Small intestine (tissue), 16 donors: ENCODE measurements at places on chromosomes 12 and 14. TPM values are rescaled to one million over a fixed set of nuclear protein-coding genes. Genes with fewer than 3 reads are reported as not detected.

GRCh38 chr12:88570103-88570502, 10.2 kb downstream of the KITLG start:
- peaks cover 4% of the 10 kb centered on the region for H3K4me1 ChIP-seq
- no peaks in the 10 kb centered on the region for H3K36me3 ChIP-seq
- DNase-seq, result no peak
- no peak overlapping the region for H3K27ac ChIP-seq

DNA sequence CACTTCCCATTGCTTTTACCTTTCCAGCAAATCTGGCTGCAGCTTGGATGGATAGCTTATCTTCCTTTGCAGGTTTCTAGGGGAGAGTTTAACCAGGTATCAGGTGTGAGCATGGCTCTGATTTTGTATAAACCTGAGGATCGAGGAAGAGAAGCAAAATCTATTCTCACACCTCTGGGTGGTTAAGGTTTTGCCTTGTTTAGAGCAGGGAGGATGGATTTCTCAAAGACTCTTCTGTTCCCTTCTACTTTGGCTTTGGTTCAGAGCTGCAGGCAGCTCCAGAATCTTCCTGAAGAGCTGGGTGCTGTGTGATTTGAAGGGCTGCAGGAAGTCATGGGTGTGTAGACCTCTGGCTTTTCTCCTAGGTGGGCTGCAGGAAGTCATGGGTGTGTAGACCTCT, 1.7 kb downstream of the JDP2 start:
- H3K27me3 ChIP-seq, result no peaks in the 10 kb centered on the region
- peak overlapping the region; percentile 79 for H3K27ac ChIP-seq
- H3K4me1 ChIP-seq, result no peaks in the 10 kb centered on the region
- DNase-seq, result no peak

DNA sequence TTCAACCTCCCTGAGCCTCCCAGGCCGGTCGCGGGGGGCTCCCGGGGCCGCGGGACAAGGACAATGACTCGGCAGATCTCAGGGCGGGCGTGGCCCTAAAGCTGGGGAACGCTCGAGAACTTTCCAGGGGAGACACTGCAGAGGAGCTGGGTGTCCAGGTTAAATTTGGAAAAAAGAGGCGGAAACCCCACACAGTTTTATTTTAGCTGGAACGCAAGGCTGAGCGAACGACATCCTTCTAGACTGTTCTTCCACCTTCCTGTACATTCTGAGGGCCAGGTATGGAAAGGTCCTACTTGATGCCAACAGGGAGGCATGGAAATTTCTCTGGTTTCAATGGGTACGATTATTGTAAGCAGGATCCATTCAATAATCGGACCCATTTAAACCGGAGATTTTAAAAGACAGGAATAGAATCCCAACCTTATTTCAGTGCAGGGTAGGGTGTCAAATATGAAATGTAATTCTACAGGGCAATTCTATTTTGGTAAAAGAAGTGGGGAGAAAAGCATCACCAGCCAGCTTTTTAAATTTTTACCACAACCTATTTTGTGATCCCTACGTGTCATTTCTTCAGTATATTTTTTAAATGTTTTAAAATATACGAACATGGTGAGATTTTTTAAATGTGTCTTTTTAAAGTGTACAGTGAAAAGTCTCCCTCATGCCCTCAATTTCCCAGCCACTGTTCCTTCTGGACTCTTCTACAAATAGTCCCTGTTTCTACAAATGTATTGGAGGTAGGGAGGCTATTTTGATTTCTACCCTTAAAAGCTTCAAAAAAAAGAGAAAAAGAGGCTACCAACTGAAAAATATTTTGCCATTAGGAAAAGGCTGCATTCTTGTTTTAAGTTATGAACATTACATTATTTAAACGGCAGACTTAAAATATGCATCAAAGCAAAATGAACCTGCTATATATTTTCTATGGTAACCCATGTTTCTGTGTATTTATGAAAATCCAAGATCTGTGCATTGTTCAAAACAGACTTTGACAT, 1.1 kb upstream of the UBC start:
- peak; percentile 65 for DNase-seq
- peak overlapping the region; percentile 100 for H3K27ac ChIP-seq
- H3K36me3 ChIP-seq, result peaks cover 24% of the 10 kb centered on the region
- peak overlapping the region; percentile 79 for H3K4me3 ChIP-seq
- H3K27me3 ChIP-seq, result no peaks in the 10 kb centered on the region

GRCh38 chr12:19402743-19403431, 36.4 kb upstream of the AEBP2 start:
- H3K27ac ChIP-seq, result no peak overlapping the region
- no peaks in the 10 kb centered on the region for H3K36me3 ChIP-seq
- no peaks in the 10 kb centered on the region for H3K27me3 ChIP-seq
- DNase-seq, result peak; percentile 25
- H3K4me3 ChIP-seq, result no peak overlapping the region
- no peaks in the 10 kb centered on the region for H3K4me1 ChIP-seq

- no peak for DNase-seq
- H3K4me3 ChIP-seq, result no peak overlapping the region
- H3K27ac ChIP-seq, result no peak overlapping the region
- H3K36me3 ChIP-seq, result no peaks in the 10 kb centered on the region
Observed at GRCh38 chr14:48553443-48553842, 878.0 kb upstream of the MDGA2 start.

SERPINA10 gene
- polyA plus RNA-seq, result 0.06 TPM

EML1 gene
- polyA plus RNA-seq, result 5.7 TPM

GRCh38 chr14:30345511-30345910, 213.4 kb upstream of the G2E3 start:
- H3K4me3 ChIP-seq, result no peak overlapping the region
- no peaks in the 10 kb centered on the region for H3K27me3 ChIP-seq
- H3K4me1 ChIP-seq, result no peaks in the 10 kb centered on the region
- H3K27ac ChIP-seq, result no peak overlapping the region

DNA sequence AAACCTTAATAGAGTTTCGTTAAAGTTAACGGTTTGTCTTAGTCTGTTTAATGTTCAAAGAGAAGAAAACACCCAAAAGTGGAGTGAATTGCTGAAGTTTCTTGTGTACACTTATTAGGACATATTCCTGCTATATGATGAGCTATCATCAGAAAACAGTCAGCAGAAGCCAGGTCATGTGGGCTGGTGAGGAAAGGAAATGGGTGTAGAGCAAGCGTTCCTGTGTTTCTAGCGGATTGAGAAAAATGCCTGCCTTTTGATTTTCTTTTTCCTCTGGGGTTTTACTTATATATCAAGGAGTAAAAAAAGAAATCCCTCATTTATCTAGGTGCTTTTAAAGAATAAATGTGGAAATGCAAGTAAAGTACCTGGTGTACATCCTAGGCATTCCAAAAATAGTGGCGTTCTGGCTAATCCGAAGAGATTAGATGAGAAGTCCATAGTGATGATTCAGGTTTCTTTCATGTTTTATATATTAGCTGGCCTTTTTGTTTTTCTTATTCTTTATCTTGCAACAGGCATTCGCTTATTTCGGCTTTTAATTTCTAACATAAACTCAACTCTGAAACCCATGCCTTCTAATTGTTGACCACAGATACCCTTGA, 50.7 kb downstream of the FLRT2 start:
- DNase-seq, result no peak
- H3K36me3 ChIP-seq, result no peaks in the 10 kb centered on the region
- no peak overlapping the region for H3K27ac ChIP-seq
- no peaks in the 10 kb centered on the region for H3K27me3 ChIP-seq

DNA sequence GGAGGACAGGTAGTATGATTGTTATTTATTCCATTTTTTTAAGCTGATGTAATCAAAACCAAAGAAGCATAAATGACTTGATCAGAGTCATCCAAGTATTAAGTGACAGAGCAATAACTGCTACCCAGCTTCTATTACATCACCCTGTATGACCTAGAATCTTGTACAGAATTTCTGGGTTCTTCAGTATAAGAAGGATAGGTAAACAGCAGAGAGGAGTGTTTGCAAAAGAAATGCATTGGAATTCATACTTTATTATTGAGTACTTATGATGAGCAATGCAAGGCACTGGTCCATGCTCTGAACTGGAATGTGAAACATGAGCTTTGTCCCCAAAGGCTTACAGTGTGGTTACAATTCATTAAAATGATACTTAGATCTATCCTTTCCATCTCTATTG, 916.8 kb downstream of the DIO2 start:
- H3K4me1 ChIP-seq, result no peaks in the 10 kb centered on the region
- DNase-seq, result no peak
- no peaks in the 10 kb centered on the region for H3K27me3 ChIP-seq
- H3K4me3 ChIP-seq, result no peak overlapping the region
- no peak overlapping the region for H3K27ac ChIP-seq
- no peaks in the 10 kb centered on the region for H3K36me3 ChIP-seq

IRAK3 gene
- polyA plus RNA-seq, result 0.22 TPM

GRCh38 chr14:64501411-64502171, 2.0 kb downstream of the ZBTB25 start:
- H3K36me3 ChIP-seq, result no peaks in the 10 kb centered on the region
- H3K27ac ChIP-seq, result peak overlapping the region; percentile 67
- peaks cover 4% of the 10 kb centered on the region for H3K4me1 ChIP-seq

DNA sequence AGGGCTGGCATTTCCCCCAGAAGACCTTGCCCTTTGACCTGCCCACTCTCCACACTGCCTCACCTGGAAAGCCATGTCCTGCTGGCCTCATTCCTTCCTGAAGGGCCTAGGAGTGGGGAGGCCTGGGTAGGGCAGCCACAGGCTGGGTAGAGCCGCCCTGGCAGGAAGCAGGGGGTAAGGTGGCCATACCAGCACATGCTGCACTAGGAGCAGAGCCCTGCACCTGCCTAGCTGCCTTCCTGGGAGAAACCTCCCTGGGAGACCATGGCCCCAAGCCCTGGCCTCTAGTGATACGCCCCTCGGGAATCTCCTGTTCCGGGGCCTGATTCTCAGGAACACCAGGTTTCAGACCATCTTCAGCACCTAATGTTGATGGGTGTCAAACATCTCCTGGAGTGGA, 65.8 kb downstream of the TSPAN11 start:
- H3K36me3 ChIP-seq, result no peaks in the 10 kb centered on the region
- H3K27me3 ChIP-seq, result no peaks in the 10 kb centered on the region
- H3K4me1 ChIP-seq, result no peaks in the 10 kb centered on the region
- H3K4me3 ChIP-seq, result no peak overlapping the region
- peak; percentile 6 for DNase-seq

DNA sequence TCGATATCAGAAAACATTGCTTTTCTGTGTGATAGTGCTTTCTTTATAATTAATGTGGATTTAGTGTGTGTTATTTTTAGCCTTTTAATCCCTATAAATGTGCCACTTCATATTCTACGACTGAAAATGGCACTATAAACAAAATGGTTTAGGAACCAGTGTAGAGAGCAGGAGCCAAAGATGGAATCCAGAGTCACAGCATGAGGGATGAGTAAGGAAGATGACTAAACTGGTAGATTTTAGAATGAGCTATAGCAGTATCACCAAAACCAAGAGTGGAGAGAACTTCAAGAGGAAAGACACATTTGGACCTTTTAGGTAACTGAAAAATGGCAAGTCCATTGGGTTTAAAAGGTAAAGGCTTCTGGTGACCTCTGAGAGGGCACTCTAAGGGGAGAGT, 887.2 kb downstream of the NRXN3 start:
- no peaks in the 10 kb centered on the region for H3K27me3 ChIP-seq
- no peak overlapping the region for H3K27ac ChIP-seq
- DNase-seq, result no peak
- H3K4me1 ChIP-seq, result no peaks in the 10 kb centered on the region
- H3K36me3 ChIP-seq, result no peaks in the 10 kb centered on the region
